ENCODE measurements at places on chromosomes 1 and 21.

GRCh38 chr1:230171356-230172015 lies 104.4 kb downstream of the GALNT2 start:
- DNase-seq, result no peak

GRCh38 chr1:66073388-66073787 lies 280.7 kb downstream of the PDE4B start:
- no peak for DNase-seq

DNA sequence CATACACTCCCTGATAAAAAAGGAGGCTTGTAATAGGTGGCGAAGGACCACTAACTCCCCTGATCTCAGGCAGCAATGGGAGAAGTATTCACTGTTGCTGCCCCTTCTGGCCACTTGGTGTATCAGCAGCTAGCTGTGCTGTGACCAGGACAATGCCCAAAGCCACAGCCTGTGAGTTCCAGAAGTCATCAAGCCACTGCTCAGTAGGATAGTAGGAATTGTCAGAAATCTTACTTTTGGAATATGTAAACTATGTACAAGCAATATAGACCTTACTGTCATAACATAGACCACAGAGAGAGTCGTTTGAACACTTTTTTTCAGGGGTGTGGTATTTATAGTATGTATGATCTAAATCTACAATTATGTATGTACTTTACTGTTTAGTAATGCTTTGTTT lies 248.3 kb upstream of the CAMK1G start:
- peak; percentile 17 for DNase-seq

DNA sequence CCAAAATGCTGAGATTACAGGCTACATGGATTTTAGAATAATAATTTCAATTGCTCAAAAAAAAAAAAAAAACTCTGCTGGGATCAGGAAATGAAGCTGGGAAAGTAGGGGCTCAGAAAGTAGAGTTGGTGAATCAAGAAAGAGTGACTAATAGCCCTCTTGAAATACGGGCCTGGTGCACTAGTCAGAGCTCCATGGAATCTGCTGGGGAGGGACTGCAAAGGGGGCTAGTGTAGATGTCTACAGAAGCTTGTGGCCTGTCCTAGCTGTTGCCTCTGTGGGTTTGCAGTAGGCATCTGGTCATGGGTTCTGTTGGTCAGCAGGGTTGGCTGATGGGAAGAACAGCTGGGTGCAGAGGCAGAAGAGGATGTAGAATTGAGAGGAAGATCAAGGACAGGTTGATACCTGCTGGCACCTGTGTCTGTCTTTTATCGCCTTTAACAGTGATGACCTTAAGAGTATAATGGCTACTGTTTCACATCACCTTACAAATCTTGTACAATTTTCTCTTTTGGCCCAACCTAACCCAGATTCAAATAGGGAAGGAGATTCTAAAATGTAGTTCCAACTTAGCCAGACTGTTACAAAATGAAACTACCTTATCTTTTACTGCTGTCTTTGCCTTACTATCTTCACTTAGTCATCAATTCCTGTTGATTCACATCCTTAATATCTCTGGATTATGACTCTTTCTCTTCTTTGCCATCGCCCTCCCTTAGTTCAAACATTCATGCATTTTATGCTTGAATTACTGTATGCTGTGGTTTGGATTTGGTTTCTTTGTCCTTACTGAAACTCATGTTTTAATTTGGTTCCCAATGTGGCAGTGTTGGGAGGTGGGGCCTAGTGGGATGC lies 126.2 kb downstream of the GIPC2 start:
- no peak for DNase-seq

DNA sequence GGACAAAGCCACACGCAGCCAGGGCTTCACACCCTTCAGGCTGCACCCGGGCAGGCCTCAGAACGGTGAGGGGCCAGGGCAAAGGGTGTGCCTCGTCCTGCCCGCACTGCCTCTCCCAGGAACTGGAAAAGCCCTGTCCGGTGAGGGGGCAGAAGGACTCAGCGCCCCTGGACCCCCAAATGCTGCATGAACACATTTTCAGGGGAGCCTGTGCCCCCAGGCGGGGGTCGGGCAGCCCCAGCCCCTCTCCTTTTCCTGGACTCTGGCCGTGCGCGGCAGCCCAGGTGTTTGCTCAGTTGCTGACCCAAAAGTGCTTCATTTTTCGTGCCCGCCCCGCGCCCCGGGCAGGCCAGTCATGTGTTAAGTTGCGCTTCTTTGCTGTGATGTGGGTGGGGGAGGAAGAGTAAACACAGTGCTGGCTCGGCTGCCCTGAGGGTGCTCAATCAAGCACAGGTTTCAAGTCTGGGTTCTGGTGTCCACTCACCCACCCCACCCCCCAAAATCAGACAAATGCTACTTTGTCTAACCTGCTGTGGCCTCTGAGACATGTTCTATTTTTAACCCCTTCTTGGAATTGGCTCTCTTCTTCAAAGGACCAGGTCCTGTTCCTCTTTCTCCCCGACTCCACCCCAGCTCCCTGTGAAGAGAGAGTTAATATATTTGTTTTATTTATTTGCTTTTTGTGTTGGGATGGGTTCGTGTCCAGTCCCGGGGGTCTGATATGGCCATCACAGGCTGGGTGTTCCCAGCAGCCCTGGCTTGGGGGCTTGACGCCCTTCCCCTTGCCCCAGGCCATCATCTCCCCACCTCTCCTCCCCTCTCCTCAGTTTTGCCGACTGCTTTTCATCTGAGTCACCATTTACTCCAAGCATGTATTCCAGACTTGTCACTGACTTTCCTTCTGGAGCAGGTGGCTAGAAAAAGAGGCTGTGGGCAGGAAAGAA lies 8.1 kb downstream of the PSRC1 start:
- peak; percentile 75 for DNase-seq

DNA sequence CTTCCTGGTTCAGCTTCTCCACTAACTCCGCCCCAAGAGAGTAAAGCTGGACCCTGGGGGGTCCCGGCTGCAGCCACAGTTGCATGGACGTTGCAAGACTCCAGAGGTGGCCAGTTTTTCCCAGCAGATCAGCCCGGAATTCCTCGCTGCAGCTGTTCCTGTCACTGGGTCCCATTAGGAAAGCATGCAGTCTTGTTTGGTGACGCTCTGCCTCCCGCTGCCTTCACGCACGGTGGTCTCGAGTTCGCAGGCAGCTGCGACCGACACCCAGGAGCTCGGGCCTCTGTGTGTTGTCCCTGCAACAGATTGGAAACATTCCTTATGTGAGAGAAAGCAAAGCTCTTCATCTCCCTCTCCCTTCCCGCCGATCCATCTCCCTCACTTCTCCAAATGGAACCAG lies 162.8 kb downstream of the PRDM16 start:
- no peak for DNase-seq

- no peak for DNase-seq
These were observed 2.1 kb downstream of the TCHHL1 start for GRCh38 chr1:152086760-152087159.

GRCh38 chr21:19010251-19010650 lies 606.7 kb upstream of the TMPRSS15 start:
- DNase-seq, result no peak

- peak; percentile 67 for DNase-seq
These were observed 32.2 kb downstream of the POFUT2 start for GRCh38 chr21:45255381-45256020.

DNA sequence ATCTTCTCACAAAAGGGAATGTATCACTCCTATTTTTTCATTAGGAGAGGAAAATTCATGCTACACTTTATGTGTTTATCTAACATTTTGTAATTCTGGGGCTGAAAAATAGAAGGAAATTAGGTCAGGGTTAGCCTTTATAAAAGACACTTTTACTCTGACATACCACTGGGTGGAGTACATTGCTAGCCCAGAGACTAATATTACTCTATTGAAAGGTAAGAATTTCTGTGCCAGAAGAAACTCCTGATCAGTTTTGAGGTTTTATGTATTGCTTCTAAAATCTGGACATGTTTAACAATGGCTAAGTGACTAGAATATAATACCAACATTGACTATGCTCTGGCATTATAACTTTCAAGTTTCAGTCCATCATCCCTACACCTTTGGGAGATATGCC lies 724.6 kb downstream of the USP25 start:
- DNase-seq, result peak; percentile 15

DNA sequence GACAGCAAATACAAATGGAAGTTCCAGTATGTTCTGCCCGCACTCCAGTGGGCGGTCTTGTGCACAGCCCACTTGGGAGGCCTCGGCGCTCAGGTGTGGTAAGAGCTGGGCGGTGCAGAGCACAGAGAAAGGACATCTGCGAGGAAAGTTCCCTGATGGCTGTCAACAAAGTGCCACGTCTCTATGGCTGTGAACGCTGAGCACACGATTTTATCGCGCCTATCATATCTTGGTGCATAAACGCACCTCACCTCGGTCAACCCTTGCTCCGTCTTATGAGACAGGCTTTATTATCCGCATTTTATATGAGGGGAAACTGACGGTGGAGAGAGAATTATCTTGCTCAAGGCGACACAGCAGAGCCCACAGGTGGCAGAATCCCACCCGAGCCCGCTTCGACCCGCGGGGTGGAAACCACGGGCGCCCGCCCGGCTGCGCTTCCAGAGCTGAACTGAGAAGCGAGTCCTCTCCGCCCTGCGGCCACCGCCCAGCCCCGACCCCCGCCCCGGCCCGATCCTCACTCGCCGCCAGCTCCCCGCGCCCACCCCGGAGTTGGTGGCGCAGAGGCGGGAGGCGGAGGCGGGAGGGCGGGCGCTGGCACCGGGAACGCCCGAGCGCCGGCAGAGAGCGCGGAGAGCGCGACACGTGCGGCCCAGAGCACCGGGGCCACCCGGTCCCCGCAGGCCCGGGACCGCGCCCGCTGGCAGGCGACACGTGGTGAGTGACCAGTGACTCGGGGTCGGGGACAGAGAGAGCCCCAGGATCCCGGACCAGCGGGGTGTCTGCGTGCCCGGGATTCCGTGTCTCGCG lies at the start of gene IL12RB2:
IL12RB2 (plus strand) TSS at position 623 of the 810 bp plus-strand sequence. CDS start 12,496 bp downstream, outside the sequence.
- DNase-seq, result peak; percentile 77

- no peak for DNase-seq
These were observed 9.3 kb downstream of the FBLIM1 start for GRCh38 chr1:15767941-15768340.

GRCh38 chr1:15684042-15684461 lies at the start of gene PLEKHM2:
TSS of gene PLEKHM2 (plus strand) at chr1:15684320. CDS start at chr1:15684559, 239 bp downstream.
- peak; percentile 54 for DNase-seq

- DNase-seq, result no peak
These were observed 194.6 kb downstream of the ST6GALNAC3 start for GRCh38 chr1:76269155-76269554.

Data from NCI-H1417 (cell line).